Amniotic stem cell (primary cell): ENCODE measurements at places on chromosomes 11 and 22.

DNA sequence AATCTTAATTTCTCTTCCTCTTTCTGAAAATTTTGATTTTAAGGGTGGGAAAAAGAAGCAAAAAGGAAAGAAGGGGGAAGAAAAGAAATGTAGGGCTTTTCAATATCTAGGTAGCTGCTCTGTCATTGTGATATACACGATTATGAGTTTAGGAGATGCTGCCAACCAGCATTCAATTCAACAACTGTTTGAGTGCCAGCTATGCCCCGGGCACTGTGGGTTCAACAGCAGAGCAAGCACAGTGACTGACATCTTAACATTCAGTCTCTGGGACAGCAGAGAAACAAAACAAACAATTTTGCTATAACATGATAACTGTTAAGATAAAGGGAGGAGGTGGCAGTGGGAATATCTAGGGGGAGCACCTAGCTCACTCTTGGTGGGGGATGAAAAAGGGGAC lies 91.6 kb downstream of the DBX1 start:
- no peak for DNase-seq

DNA sequence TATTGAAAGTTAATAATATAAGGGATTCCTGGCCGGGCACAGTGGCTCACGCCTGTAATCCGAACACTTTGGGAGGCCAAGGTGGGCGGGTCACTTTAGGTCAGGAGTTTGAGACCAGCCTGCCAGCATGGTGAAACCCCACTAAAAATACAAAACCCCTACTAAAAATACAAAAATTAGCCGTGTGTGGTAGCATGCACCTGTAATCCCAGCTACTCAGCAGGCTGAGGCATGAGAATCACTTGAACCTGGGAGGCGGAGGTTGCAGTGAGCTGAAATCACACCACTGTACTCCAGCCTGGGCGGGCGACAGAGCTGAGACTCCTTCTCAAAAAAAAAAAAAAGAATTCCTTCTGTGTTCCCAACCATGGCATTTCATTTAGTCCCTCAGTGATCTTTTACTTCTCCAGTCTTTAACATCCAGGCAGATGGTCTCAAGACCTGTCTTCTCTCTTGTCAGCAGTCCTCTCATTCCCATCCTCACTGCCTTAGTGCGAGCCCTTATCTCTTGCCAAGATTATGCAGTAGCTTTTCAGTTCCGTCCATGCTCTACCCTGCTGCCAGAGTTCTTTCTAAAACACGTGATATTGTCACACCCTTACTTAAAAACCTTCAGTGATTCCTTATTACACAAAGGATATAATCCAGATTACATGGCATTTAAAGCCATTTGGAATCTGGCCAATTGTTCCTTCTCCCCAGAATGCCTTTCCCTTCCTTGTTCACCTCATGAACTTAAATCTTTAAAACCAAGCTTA lies 17.9 kb downstream of the RTN3 start:
- no peak for DNase-seq

DNA sequence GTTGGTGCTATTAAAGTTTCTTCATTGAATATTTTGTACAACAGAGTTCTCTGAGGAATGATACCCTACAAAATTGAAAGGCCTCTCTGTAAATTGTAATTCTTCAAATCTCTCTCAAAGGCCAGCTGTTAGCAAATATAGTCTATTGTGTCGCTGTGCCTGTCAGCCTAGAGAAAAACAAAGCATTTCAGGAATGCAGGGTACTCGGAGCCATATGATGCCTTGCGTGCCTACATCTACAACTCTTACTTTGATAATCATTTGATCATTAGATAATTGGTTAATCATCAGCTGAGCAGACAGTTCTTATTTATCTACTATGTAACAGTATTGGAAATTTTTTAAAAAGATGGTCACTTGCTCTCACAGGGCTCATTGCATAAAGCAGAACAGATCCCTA lies 67.3 kb downstream of the RNF169 start:
- no peak for DNase-seq

- no peak for DNase-seq
Measured at GRCh38 chr11:73100578-73100977, 41.5 kb downstream of the FCHSD2 start.

- DNase-seq, result peak; percentile 73
Measured at GRCh38 chr22:30326706-30327362, at the start of gene TBC1D10A. TBC1D10A (minus strand) TSS chr22:30326941; CDS start chr22:30326881, 60 bp downstream.

DNA sequence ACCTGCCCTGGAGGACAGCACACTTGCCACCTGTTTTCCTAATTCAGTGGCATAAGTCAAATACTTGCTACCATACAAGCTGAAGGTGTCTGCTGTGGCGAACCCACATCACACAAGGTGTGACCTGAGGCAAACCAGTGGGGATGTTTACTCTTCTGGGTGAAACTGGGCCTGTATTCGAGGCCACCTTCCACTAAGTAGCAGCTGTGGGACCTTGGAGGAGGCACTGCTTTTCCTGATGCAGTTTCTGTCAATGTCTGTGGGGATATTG lies 927.4 kb downstream of the BRD1 start:
- no peak for DNase-seq

DNA sequence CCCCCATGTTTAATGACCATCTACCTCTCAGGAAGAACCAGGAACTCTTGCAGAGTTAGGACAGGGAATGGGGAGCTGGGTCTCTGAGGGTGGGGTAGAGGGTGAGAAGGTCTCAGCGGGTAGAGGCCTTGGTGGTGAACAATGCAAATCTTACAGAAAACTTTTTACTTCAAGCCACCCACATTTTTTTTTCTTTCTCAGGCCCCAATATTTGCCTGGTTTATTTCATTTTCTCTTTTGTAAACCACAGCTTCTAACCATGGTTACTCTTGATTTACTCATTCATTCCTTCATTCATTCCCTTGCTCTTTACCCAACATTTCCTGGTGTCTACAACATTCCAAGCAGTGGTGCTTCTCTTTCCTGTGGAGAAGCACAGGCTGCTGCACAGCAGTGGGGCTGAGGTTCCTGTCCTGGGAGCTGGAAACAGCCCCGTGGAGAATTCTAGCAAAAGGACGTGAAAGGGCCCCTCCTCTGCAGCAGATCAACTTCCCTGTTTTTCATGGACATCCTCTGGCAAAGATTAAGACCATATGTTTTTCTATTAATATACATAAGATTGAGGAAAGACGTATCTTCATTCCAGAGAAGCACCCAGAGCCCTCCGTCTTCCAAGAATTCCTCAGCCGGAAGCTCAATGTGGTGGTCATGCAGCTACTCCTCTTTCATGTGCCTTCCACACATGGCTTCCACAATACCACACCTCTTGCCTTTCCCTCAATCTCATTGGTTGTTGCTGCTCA lies 224.4 kb upstream of the SESN3 start:
- no peak for DNase-seq

DNA sequence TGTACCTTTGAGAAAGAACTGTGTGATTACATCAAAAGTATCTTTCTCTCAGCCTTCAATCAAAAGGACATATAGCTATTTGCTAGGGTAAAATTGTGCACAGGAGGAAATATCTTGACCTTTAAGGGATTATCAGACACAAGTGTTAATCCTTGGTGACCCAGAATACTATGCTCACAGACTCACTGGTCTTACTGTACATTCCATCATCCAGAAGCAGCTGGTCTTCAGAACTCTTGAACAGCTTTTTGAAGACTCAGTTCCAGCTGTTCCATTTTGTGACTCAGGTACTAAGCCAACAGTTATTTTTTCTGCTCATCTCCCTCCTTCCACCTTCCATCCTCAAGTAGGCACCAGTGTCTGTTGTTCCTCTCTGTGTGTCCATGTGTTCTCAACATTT lies 19.8 kb downstream of the ZBED5 start:
- no peak for DNase-seq

DNA sequence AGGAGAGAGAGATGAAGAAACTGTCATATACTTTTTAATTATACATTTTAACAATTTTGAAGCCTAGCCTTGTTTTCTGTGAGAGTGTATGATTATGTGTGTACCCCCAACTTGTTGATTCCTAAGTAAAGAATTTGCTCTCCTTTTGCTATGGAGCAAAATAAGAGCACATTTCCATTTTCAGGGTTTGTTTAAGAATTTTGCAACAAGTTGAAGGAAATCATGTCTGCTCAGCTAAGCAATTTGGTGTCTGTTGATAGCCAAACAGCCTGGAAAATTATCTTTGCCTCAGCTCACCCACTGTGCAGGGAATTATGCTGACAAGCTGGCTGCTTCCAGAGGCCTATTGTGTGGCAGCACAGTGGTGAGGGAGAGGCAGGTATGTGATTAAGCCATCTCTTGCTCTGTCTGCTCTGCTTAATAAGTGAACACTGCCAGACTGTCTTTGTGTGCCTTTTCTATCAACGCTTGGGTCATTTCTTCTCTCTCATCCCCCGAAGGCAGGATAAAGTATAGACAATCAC lies 135.1 kb upstream of the TTC12 start:
- no peak for DNase-seq

DNA sequence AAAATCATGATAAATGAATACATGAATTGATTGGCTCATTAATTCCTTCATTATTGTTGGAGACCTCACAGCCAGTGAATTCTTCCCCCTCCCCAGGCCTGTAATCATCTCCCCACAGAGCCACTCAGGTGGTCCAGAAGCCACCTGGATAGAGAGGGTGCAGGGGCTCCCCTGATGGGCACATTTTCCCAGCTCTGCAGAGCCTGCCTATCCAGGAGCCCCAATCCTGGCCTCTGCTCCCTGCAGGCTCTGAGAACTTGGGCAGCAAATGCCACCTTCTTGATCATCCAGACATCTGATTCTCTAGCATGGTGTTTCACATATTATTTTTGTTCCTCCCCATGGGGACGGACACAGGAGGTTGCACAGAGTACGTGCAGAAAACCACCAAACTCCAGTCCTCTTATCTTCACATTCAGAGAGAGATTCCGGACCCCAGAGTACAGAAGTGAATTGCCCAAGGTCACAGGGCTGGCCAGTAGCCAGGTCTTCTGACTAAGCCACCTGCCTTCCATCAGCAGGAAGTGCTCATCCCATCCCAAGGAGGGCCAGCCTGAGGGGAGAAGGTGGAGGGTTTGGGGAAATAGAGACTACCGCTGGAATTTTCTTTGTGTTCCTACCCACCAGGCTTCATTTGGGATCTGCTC lies 348.0 kb downstream of the BUD13 start:
- DNase-seq, result no peak

GRCh38 chr11:126602349-126602940 lies 247.0 kb downstream of the ST3GAL4 start:
- no peak for DNase-seq

DNA sequence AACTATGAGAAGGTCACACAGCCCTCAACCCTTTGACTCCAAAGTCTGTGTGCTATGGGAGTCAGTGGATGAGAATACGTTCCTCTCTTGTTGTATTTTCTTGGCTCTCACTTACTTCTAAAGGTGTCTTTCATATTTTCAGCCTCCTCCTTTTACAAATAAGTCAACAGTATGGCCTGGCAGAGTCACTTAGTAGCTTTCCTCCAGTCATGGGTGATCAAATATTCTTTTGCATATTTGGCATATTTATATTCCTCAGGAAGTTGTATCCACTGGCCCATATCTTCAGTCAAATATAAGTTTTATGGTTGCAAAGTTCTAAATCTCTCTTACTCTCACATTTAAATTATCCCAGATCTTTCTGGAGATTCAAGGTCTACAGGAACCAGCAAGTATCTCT lies 327.5 kb downstream of the ETS1 start:
- DNase-seq, result no peak

- no peak for DNase-seq
Measured at GRCh38 chr22:37295213-37295886, 13.0 kb downstream of the CYTH4 start.

GRCh38 chr11:59647245-59647980 lies 21.4 kb downstream of the PATL1 start:
- DNase-seq, result no peak

- no peak for DNase-seq
Measured at GRCh38 chr22:31635638-31636306, 26.2 kb downstream of the PISD start.

DNA sequence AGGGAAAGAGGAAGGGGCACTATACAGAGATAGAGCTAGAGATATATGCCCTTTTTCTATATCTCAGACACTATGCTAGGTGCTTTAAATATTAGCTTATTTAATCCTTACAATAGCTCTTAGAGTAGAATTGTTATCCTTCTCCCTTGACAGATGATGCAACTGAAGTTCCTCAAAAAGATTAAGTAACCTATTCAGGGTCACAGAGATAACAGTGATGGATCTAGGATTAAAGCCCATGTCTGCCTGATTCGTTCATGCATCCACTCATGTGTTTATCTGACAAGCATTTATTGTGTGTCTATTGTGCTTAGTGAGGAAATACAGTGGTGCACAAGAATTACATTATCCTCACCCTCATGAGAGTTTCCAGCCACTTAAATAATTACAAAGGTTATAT lies 8.7 kb downstream of the CCDC83 start:
- DNase-seq, result no peak

- DNase-seq, result peak; percentile 53
Measured at GRCh38 chr11:94650756-94651155, 83.6 kb downstream of the PIWIL4 start.

- no peak for DNase-seq
Measured at GRCh38 chr22:47095395-47096122, 333.1 kb downstream of the TBC1D22A start.

- no peak for DNase-seq
Measured at GRCh38 chr11:105162506-105162905, 22.9 kb upstream of the CARD18 start.
